ENCODE measurements at places on chromosomes 4 and X. TPM values are rescaled to one million over a fixed set of nuclear protein-coding genes. Genes with fewer than 3 reads are reported as not detected.

Gene BEX1
- 464 TPM for polyA plus RNA-seq

Gene DSPP
- 0.06 TPM for polyA plus RNA-seq

Gene PNMA3
- polyA plus RNA-seq = 63.7 TPM

Gene ALAS2
- polyA plus RNA-seq = 11.6 TPM

Gene PAGE2B
- polyA plus RNA-seq = not detected

Gene CYBB
- 21.6 TPM for polyA plus RNA-seq
